Activated T-cell treated with anti-CD3 and anti-CD28 coated beads, Interleukin-2, amount 50 U/mL, for 1 hour (primary cell): ENCODE measurements at places on chromosomes 5 and 9.

- DNase-seq = no peak
Observed at GRCh38 chr5:169803077-169803981, 166.3 kb downstream of the DOCK2 start.

DNA sequence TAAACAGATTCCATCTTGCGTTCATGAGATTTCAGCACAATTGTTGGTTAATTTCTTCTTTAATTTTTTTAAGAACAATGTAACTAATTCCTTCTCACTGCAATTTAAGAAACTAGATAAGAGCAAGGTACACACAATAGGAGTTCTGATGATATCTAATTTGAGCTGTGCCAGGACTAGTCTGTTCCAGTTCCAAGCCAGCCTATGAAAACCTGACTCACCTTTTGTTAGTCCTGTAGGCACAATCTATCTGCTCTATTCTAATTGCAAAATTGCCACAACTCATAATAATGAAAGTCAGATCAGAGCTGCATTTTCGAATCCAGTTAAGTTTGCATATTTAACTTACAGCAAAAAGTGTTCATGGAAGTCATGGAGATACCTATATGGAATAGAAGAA lies 494.1 kb upstream of the TUSC1 start:
- no peak for DNase-seq

DNA sequence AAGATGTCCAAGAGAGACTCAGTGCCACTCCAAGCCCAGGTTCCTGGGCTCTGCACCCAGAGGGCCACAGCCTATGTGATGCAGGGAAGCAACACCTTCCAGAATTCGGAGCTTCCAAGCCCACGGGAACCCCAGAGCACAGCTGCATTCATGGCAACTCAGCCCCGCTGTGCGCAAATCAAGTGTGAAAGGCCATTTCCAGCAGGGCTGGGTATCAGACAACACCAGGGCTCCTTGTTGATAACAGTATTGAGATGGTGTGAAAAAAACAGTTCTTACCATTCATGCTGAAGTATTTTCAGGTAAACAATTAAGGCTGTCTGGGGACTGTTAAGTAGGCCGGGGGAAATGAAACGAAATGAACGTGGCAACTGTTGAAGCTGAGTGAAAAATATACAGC lies 10.1 kb downstream of the ROR2 start:
- DNase-seq = no peak

DNA sequence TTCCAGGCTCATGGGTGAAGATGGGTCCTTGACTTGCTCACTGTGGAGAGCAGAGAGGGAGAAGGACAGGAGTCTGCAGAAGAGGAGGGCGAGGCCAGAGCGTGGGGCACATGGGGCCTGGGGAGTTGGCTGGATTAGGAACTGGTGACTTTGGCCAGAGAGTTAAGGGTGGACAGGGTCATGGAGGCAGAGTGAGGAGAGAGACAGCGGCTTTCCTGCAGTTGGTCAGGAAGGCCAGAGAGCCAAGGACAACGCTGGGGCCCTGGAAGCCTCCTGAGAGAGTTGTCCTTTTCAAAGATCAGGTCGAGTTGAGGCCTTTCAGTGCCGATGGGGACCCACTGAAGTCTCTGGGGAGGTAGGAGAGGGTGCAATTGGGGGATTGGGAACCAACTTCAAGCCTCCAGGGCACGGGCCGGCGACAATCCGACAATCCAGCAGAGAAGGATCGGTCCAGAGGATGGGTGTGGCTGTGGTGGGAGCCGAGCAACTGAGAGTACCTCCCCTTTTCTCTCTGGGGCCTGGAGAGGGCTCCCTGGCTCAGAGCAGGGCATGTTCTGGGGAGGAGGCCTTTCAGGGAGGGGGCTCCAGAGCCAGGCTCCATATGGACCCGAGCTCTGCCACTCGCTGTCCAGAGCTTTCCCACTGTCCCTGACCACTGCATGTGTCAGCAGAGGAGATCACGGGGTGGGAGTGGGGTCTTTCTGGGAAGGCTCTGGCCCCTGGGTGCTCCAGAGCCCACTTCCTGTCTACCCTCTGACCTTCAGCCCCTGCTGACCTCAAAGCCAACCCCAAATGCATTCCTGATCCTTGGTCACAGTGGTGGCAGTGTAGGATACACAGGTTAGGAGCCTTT lies 7.5 kb upstream of the PHYHD1 start:
- DNase-seq = no peak

GRCh38 chr5:122668552-122668951 lies 106.3 kb upstream of the SNX2 start:
- no peak for DNase-seq

DNA sequence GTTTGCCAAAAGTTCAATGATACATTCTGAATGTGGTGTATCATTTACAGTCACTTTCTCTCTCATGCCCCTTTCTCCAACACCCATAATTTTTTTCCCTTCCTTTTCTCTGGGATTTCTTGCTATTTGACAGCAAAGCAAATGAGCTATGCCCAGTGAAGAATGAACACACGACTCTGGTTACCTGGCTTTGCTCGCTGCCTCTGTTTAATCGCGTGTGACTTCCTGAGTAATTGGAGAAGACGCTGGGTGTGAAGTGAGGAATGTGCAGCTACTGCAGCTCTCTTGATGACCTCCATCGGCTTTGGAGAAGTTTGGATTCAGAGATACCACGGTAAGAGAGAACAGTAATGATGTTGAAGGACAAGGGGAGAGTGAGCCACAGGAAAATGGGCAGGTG lies 651.8 kb downstream of the KIF4B start:
- no peak for DNase-seq

DNA sequence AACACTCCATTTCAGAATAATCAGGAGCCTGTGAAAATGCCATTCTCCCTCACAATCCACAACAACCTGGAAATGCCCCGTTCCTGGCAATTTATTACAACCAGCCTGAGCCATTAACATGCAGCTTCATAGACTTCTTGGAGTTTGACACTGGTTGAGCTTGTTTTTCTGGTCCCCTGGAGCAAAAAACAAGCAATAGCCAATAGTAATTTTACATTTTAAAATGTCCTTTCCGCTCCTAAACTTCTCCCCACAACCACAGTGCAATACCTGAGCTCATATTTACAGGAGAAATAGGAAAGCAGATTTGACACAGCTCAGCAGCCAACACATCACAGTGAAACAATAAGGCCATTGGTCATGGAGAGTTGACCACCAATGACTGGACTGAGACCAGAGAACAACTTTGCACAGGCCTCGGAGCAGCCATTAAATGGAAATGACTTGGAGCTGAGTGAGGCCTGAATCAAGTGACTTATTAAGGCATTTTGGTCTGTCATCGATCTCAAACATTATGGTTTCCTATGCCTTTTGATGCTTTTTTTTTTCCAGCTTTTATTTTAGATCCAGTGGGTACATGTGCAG lies 73.0 kb downstream of the ENC1 start:
- no peak for DNase-seq

DNA sequence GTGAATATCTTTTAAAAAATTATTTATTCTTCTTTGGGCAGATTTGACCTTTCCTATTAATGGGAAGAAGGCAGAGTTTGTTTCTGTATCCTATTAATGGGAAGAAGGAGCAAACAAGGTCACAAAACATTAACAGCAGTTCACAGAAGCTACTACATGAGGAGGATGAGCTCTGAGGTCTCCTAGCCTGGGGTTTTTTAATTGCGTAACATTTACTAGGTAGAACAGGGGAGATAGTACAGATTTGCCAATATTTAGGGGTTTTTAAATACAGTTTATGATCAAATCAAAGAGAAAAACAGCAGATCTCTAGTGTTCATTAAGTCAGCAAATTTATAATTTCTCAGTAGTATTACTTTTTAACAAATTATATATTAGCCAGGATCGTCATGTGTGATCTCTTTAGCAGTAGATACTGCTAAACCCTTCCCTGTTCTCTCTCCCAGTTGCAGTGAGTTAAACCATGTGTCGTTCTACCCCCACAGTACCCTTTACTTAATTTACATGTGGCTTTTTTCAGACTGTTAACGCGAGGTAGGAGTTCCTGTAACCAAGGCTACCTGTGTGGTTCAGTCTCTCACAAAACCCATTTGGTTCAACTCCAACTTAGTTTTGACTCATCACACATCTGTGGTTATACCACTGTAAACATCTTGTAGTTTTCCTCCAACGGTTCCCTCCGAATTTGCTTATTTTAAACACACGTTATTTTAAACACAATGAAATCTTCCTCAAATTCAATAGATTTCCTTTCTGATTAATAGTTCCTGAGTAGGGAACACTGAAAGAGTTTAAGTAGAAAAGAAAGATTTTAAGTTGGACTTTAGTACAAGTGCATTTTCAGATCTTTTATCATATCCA lies 13.3 kb downstream of the SLC25A46 start:
- DNase-seq = no peak

DNA sequence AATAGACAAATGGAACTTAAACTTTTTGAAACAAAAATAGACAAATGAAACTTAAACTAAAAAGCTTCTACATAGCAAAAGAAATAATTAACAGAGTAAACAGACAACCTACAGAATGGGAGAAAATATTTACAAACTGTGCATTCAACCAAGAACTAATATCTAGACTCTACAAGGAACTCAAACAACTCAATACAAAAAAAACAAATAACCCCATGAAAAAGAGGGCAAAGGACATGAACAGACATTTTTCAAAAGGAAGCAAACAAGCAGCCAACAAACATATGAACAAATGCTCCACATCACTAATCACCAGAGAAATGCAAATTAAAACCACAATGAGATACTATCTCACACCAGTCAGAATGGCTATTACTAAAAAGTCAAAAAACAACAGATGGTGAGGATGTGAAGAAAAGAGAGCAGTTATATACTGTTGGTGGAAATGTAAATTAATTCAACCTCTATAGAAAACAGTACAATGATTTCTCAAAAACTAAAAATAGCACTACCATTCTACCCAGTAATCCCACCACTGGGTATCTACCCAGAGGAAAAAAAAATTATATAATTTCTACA lies 170.8 kb upstream of the RGMB start:
- no peak for DNase-seq

- no peak for DNase-seq
Observed at GRCh38 chr5:173016598-173017046, 33.1 kb downstream of the ATP6V0E1 start.

DNA sequence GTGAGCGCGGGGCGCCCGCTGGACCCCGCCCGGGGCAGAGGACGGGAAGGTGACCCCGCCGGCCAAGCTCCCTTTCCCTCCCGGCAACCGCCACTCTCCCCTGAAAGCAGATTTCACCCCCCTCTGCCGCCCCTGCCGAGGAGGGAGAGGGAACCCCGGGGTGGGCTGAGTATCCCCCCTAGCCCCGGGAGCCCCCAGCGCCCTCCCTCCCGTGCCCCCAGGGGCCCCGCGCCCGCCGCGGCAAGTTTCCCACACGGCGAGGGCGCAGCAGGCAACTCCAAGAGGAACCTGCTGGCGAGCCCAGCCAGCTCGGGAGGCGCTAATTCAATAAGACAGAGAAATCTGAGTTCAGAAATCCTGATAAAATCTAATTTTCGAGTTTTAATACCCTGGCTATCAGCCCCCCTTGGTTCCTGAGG lies 1.6 kb downstream of the NTNG2 start:
- no peak for DNase-seq

DNA sequence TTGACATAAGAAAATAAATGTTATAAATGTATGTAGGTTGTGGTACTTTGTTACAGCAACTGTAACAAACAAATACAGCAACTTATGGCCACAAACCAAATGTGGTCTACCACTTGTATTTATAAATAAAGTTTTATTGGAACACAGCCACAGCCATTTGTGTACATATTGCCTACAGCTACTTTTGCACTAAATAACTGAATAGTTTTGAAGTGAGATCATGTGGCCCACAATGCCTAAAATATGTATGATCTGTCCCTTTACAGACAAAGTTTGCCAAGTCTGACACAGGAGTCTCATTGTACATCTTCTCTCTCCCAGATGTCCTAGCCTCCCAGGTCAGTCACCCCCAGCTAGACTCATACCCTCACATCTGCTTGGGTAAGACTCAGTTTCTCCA lies 283.6 kb upstream of the PRDM9 start:
- no peak for DNase-seq

GRCh38 chr5:150532996-150533395 lies 25.1 kb downstream of the NDST1 start:
- DNase-seq = no peak
